Smooth muscle cell of bladder (primary cell): ENCODE measurements at places on chromosomes 2 and 18. TPM values are rescaled to one million over a fixed set of nuclear protein-coding genes. Genes with fewer than 3 reads are reported as not detected.

Gene CHMP1B
- total RNA-seq: 63.9 and 66.9 TPM in 2 replicates

Gene OXER1
- total RNA-seq: under 0.01 TPM in 1 of 2 replicates, not detected in the other

Gene CXCR2
- total RNA-seq: not detected in 2 replicates

Gene CAPN14
- total RNA-seq: under 0.01 and 0.09 TPM in 2 replicates

Gene C2orf72
- under 0.01 and 0.83 TPM in 2 replicates for total RNA-seq

Gene PRKAG3
- not detected in 2 replicates for total RNA-seq

Gene SULT1C2
- under 0.01 and 0.83 TPM in 2 replicates for total RNA-seq

Gene GFPT1
- 56.5 and 63.1 TPM in 2 replicates for total RNA-seq

Gene POTEE
- total RNA-seq: not detected in 2 replicates

Gene DCDC2C
- total RNA-seq: not detected in 2 replicates

Gene FOXI3
- total RNA-seq: not detected in 2 replicates

Gene RASGRP3
- total RNA-seq: 0.71 and 1.2 TPM in 2 replicates

Gene PPP1R1C
- 1.00 TPM in 1 of 2 replicates, not detected in the other for total RNA-seq

Gene ZSWIM2
- total RNA-seq: under 0.01 and 0.09 TPM in 2 replicates

Gene ABCG5
- total RNA-seq: not detected in 2 replicates

Gene ALPG
- not detected in 2 replicates for total RNA-seq

Gene SERPINB11
- not detected in 2 replicates for total RNA-seq

Gene OTOS
- not detected in 2 replicates for total RNA-seq

Gene GCG
- 0.14 TPM in 1 of 2 replicates, not detected in the other for total RNA-seq

Gene OTX1
- 0.14 and 0.18 TPM in 2 replicates for total RNA-seq

Gene SH3RF3
- total RNA-seq: 2.6 and 3.7 TPM in 2 replicates

Gene UCN
- total RNA-seq: 0.14 and 0.83 TPM in 2 replicates

Gene ASTL
- not detected in 2 replicates for total RNA-seq

Gene NUP35
- 5.7 TPM in 2 replicates for total RNA-seq
